Stimulated activated CD8-positive, alpha-beta memory T cell treated with anti-CD3 and anti-CD28 coated beads, Interleukin-12 subunit alpha, Interleukin-12 subunit beta, amount 100 ng/mL, for 1 hour (primary cell): ENCODE measurements at places on chromosomes 7 and 10.

DNA sequence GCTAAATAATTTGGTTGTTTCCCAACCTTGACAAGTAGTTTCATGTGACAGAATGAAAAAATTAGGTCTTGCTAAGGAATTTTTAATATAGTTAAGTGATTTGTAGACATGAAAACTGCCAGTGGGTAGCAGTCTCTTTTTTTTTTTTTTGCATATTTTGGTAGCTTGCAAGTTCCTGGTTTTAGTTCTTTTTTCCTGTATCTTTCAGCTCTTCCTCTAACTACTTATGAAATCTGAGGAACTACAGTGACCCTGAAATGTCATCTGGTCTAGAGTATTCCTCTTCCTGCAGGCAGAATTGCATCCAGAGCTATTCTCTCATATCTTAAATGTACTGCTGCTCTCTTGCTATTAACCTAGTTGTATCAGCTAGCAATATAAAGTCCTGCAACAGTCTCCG is 160.4 kb downstream of the HDAC9 start:
- DNase-seq: no peak

DNA sequence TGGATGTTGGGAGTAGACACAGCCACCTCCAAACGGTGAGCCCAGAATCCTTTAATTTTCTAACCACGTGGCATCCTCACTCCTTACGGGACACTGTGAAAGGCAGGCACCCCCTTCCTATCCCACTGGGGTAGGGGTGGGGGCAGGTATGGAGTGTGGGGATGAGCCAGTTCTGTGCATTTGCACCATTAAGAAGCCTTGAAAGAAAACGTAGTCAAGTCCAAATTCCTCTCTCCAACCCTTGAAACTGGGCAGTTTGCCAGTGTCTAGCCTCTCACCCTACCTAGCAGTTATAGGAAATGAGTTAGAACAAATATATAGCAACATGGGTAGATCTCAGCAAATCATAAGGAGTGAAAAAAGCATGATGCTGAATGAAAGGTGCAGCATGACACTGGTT is 92.4 kb upstream of the LEP start:
- no peak for DNase-seq

DNA sequence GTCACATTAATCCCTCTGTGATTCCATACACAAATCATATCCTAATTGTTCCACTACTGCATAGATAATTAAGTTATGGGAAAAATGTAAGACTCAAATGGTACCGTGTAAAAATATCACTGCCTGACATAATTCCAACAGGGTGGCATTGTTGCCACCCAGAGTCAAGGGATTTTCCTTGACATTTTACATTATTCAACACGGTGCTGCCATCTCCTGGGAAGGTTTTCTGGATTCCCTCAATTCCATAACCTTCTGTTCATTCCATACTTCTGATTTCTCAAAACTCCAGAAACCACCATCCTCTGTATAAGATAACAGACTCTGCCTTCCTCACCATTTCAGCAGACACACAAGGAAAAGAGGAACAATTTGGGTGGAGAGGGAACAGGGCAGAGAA is 495.9 kb downstream of the XPNPEP1 start:
- no peak for DNase-seq

DNA sequence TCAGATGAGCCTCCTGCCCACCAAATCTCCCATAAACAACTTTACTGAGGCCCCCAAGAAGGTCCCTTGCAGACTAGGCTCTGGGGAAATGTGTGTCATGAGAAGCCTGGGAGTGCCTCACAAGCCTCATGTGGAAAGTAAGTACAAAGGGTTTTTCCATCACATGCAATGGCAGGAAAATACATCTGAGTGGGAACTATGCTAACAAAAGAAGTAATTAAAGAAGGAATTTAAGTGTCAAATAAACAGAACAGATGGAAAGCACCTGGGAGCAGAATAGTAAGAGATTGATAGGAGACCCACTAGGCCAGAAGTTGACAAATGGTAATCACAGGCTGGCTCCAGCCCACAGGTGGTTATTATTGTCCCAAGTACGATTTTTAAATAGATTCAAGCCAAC is 20.5 kb downstream of the GSAP start:
- no peak for DNase-seq

- no peak for DNase-seq
These were observed 2.9 kb downstream of the AQP1 start for GRCh38 chr7:30914596-30914995.

GRCh38 chr10:47335906-47336305 is 12.3 kb upstream of the RBP3 start:
- no peak for DNase-seq

DNA sequence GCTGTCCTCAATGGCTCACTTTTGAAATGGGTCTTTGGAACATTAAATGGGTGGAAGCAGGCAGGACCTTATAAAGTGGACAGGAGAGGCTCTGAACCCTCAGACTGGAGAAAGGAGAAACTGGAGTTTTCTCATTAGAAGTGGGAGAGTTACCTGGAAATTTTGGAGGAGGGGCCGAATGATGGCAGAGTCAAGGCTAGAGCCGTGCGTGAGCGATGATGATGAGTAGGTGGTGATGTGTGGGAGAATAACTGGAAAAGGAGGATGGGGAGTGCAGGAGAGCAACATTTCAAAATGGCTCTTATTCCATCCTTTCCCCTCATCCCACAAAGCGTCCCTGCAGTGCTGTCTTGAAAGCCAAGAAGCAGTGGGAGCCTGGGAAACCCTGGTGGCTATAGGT is 274.0 kb downstream of the LRMDA start:
- no peak for DNase-seq

DNA sequence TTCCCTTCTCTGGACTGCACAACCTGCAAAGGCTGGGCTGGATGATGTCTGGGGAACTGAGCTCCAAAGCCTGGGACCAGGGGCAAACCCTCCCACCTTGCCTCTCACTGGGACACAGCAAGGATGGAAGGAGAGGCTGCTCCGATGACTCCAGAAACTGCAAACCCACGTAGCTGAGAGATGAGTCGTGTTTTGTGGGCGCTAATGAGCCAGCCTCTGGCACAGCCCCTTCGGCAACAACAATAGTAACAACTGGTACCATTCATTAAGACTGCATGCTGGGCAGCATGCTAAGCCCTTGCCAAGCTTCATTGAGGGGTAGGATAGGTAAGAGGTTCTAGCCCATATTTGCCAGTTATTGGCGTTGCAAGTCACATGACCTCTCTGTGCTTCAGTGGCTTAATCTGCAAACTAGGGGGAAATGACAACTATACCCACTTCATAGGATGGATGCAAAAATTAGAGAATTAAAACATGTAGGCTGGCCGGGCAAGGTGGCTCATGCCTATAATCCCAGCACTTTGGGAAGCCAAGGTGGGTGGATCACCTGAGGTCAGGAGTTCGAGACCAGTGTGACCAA is 145.9 kb downstream of the SH3PXD2A start:
- DNase-seq: no peak

DNA sequence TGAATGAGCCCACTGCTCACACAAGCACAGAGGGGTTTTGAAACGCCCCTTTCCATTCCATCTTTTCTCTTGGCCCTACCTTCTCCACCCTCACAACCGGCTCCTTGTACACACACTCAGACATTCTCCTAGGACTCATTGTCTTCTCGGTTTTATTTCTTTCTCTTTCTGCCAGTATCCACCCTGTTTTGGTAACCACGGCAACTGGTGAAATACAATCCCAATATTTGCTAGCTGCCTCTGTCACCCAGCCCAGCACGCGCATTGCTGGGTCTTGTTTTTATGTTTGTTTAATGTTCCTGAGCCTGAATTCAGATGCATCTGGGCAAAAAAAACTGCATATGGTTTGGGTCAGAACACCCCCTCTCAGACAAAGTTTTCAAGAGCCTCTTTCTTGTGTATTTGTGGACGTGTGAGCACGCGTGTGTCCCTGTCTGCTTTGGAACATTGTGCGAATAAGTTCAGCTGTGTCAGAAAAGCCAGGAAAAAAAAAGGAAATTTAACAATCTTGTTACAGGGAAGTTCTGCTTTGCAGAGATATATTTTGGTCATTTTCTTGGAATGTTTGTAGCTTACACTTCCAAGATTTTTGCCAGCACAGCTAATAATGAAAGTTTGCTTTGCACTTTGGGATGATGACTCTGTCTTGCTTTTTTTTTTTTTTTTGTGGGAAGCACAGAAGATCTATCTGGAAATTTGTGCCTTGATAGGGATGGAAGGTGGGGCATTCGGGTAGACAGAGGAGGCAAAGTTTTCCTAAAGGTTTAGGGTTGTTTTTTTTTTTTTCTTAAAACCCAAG is 225.9 kb downstream of the TRIL start:
- DNase-seq: no peak

GRCh38 chr7:84105586-84105985 is 89.0 kb downstream of the SEMA3A start:
- no peak for DNase-seq

DNA sequence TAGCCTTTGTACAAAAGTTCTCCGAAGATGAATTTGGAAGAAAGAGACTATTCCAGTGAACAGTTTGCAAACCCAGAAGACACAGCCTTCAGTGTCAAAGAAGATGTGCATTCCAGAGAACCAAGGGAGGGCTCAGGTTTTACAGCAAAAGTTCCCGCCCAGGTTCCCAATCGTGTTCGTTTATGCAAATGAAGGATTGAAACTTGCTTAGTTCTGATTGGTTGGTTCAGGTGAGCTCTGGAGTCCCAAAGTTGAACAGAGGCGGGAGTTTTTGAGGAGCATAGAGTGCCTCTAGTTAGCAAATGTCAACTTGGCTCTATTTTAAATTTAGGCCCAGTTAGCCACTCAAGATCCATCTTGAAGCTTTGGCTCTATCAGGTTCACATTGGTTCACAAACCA is 51.3 kb downstream of the TMEM270 start:
- DNase-seq: no peak

GRCh38 chr7:103919272-103919868 is 70.1 kb downstream of the RELN start:
- no peak for DNase-seq

DNA sequence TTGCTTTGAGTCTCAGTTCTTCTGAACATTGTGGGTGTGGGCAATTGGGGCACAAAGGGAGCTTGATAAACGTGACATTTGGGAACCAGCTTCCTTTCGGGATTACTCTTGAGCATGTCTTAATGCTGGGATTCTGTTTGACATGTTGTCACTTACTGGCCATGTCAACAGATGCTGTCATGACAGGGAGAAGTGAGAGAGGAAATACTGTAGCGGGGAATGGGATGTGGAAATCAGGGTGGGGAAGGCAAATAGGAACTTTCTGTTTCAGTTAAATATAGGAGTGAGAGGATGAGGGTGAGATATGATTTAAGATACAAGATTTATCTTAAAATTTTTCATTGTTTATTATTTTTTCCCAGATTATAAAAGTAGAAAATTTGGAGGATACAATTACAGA is 83.9 kb downstream of the SEC23IP start:
- no peak for DNase-seq

DNA sequence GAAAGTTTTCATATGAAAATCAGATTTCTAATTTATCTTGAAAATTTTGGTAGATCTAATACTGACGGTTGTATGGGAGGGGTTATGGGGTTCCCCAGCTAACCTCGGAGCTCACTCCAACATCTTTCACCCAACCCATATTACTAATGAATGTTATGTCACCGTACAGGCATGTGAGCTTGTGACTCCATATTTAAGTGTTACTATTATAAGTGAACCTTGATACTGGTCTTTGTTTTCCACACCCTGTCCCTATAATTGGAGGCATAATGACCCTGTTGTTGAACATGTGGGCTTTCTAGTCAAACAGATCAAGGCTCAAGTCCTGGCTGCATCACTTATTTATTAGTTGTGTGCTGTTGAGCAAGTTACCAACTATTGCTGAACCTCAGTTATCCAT is 27.2 kb downstream of the WDFY4 start:
- DNase-seq: no peak

GRCh38 chr10:116477986-116478664 is 50.5 kb downstream of the PNLIPRP3 start:
- no peak for DNase-seq

- no peak for DNase-seq
These were observed 1.2 kb downstream of the MLXIPL start for GRCh38 chr7:73622909-73623797.

DNA sequence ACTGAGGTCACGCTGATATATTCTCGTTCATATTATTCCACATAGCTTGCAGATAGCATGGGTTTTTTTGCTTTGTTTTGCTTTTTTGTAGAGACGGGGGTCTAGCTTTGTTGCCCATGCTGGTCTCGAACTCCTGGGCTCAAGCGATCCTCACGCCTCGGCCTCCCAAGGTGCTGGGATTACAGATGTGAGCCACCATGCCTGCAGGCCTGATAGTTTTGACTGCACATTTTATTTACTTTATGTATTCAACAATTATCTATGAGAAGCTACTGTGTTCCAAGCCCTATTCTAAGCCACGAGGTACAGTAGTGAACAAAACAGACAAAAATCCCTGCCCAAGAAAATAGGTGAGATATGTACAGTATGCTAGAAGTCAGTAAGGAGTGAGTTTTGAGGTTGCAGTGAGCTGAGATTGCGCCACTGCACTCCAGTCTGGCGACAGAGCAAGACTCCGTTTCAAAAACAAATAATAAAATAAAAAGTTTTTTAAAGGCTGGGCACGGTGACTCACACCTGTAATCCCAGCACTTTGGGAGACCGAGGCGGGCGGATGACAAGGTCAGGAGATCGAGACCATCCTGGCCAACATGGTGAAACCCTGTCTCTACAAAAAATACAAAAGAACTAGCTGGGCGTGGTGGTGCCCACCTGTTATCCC is 1.3 kb upstream of the YWHAG start:
- DNase-seq: no peak

DNA sequence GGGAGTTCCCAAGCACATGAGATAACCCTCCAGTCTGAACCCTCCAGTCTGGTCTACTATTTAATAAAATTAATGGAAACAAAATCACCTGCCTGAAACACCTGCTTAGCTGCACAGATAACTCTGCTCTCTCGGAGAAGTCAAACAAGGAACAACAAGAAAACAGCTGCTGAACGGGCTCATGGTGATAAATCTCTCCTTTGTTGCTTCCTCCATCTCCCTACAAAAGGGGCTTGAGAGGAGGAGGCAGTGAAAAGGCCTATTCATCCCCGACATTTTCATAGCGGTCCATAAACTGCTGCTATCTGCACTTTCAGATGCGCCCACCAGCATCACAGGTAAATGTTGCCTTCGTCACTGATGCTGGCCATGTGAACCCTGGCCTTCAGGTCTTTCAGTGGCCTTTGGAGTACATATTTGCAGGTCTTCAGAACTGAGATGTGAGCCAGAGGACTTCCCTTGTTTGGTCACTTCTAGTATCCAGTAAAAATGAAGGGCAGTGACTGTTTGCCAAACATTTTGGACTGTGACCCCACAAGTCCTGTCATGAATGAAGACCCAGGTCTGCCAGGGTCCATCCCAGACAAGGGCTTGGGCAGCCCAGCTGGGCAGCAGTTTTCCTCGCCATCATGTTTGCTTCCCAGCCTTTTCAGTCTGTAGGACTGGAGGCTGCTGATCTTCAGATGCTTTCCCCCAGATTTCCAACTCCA is 15.9 kb downstream of the FKBP6 start:
- DNase-seq: no peak

DNA sequence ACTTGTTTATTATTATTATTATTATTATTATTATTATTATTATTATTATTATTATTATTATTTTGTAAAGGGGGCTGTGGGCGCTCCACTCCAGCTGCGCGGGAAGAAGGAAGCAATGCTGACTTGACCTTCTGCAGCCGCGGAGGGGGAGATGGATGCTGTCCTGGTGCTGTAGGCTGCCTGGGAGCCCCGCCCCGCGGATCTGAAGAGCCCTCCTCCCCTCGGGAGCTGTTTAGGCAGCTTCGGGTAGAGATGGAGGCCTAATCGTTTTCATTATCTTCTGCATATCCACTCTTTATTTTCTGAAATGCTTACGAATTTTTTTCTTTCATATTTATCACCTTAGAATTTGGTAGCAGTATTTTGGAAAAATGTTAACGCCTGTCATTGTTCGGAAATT is 101.2 kb upstream of the KLF6 start:
- no peak for DNase-seq

GRCh38 chr10:65301181-65301580 is 1624.7 kb upstream of the LRRTM3 start:
- no peak for DNase-seq
